ENCODE measurements at places on chromosomes 7 and 10. TPM values are rescaled to one million over a fixed set of nuclear protein-coding genes. Genes with fewer than 3 reads are reported as not detected.

DNA sequence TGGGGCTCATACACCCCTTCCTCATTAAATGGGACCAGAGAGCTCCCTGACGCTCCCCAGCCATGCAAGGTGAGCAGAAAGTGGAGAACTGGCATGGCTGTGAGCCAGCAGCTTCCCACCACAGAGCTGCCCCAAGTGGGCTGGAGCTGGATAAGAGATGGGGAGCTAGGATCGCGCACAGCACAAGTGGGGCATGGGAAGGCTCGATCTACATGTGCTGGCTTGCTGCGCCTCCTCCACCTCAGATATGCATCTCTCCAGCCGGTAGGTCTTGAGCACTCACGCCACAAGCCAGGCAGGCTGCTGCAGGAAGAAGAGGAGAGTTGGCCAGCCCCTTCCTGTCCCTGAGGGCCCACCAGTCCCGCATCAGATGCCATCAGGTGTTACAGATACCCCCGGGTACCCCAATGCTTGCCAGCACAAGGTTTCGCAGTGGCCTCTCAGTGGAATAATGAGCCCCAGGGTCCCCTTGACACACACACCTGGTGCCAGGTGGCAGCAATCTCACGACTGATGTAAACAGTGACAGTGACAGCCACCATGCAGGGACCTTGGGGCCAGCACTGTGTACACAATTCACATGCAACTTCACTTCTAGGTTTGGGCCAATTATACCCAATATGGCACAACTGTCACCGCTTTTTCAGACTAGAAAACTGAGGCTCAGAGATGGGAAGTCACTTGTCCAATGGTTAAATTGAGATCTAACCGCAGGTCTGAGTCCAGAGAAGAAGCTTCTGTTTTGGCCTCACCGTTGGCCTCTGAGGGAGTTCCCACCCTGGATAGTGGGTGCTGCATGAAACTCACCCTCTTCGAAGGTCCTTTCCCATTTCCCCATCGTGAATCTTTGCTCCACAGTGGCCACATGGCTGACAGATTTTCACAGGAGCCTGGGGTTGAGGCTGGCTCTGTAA lies 79.3 kb downstream of the OAT start:
- DNase-seq, result no peak

DNA sequence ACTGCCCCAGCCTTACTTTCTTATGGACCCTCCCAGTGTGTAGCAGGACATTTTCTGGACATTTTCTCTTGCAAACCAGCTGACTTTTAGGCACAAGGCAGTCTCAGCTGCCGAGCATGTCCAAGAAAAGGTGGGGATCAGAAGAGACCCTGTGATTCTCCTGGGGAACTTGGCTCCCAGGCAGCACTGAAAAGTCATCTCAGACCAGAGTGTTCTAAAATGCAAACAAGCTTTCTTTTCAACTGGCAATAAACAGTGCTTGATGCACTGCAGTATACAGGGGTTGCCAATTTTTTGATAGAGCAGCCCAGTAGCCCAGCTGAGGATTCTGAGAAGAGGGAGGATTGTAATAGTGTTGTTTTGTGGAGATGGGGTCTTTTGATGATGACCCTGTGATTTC lies 168.0 kb upstream of the PHYHIPL start:
- DNase-seq, result no peak

- DNase-seq, result no peak
Observed at GRCh38 chr10:124997306-124997705, 55.4 kb downstream of the ZRANB1 start.

DNA sequence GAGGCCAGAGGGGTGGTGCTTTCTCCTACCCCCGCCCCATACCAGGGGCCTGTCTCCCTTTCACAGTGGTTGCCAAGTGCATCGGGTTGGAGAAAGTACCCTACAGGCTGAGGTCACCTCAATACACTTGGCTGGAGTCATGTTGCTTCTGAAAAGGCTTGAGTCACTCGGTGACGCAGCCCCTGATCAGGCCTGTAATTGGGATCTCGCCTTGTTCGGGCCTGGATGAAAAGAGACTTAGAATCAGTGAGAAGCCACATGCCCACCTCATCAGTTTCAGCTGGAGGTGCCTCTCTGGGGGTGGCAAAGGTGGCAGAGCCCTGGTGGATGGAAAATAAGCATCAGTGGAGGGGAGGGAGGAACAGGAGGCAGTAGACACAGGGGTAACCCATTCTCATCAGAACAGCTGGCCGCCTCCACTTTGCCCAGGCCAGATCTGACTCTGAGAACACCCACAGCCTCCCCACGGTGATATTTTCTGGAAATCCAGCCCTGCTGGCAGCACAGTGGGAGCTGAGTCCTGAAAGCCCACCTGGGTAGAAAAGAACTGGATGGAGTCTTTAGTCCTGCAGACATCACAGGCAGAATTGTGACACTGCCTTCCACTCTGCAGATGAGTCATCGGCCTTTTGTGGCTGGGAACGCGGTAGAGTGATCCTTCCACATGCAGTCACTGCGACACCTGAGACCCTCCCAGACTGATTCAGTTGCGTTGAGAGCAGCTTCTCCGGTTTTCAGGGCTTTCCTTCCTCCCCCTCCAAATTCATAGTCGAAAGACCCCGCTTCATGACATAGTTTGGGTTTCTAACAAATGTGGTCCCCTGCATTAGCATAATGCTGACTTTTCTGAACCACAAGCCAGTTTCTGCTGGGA lies 108.0 kb downstream of the GRK5 start:
- peak; percentile 59 for DNase-seq

DNA sequence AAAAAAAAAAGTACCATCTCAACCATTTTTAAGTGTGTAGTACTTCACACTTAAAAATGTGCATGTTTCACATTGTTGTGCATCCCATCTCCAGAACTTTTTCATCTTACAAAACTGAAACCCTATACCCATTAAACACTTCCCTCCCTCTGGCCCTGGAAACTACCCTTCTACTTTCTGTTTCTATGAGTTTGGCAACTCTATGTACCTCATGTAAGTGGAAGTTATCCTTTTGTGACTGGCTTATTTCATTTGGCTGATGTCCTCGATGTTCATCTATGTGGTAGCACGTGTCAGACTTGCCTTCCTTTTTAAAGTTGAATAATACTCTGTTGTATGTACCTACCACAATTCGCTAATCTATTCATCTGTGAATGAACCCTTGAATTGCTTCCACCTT lies 12.2 kb downstream of the KCNMA1 start:
- no peak for DNase-seq

- DNase-seq, result no peak
Observed at GRCh38 chr10:91665842-91666241, 33.0 kb upstream of the PPP1R3C start.

- no peak for DNase-seq
Observed at GRCh38 chr10:26870766-26871165, 10.0 kb upstream of the ABI1 start.

- no peak for DNase-seq
Observed at GRCh38 chr7:7609330-7609729, 31.2 kb upstream of the UMAD1 start.

GRCh38 chr7:138116141-138116540 lies 39.9 kb downstream of the AKR1D1 start:
- DNase-seq, result no peak

DNA sequence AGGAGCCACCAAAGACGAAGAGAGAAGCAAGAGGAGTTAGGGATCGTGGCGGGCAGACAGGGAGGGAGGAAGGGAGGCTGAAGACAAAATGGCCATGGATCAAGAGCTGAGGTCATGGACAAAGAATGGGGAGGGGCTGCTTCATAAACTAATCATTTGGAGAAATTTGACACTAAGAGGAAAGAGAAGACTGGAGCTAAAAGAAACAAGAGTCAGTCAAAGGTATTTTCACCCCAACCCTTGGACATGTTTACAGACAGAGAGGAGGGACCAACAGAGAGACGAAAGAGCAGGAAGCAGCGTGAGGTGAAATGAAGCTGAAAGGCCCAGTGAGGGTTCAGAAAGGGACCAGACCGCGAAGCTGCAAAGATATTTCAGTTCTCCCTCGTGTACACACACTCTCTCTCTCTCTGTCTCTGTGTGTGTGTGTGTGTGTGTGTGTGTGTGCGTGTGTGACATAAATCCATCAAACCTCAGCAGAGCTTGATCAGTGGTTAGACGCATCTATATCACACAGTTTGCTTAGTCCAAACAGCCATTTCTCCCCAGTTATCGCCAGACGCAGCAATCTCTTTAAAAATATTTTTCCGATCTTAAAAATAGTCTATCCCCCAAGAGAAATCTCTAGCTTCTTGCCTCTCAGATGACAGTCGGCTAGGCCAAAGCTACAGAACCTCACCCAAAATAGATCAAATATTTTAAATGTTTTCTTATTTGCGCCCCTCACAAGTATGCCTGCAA lies 12.5 kb upstream of the CALD1 start:
- DNase-seq, result no peak

The PRLHR gene
- total RNA-seq, result not detected

The FAM25G gene
- not detected for total RNA-seq

The SAMD9L gene
- 145 TPM for total RNA-seq

The OR2A5 gene
- not detected for total RNA-seq
